ENCODE measurements at places on chromosomes 16 and 17. TPM values are rescaled to one million over a fixed set of nuclear protein-coding genes. Genes with fewer than 3 reads are reported as not detected.

DNA sequence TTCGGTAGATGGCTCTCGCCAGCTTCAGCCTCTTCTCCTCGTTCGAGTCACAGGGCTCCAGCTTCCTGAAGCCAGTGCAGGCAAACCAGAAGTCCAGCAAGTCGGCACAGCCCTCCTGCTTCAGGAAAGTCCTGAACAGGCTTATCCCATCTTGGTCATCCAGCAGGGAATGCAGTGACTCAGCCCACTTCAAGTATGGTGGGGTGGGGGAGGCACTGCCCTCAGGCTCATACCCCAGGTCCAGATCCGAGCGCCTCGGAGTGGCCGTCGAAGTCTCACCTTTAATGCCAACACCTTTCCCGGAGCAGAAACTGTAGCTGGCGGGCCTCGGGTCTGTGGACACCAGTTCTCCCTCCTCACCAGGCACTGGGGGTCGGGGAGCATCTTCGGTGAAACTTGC, 5.9 kb downstream of the AXIN1 start:
- no peak for DNase-seq

DNA sequence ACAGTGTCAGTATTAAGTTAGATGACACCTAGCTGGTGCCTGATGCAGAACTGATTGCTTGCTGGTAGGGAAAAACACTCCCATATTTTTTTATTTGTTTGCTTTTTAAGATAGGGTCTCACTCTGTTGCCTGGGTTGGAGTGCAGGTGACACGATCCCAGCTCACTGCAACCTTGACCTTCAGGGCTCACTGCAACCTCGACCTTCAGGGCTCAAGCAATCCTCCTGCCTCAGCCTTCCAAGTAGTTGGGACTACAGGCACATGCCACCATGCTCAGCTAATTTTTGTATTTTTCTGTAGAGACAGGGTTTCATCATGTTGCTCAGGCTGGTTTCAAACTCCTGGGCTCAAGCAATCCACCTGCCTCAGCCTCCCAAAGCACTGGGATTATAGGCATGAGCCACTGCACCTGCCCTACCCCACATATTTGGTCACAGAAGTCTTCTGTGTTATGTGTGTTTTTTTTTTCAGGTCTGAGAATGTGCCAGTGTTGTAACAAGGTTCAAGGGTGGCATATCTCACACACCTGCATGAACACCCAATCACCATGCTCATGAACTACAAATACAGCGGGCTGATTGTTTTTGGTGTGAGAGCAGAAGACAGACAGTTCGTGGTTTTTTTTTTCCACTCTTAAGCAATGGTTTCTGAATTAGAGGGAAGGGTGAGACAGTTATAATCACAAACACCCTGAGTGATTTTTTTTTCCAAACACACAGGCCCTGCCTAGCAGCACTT, 22.8 kb downstream of the SPAG9 start:
- DNase-seq, result no peak

- DNase-seq, result peak; percentile 95
Measured at GRCh38 chr17:39623356-39623950, 3.3 kb upstream of the PPP1R1B start.

DNA sequence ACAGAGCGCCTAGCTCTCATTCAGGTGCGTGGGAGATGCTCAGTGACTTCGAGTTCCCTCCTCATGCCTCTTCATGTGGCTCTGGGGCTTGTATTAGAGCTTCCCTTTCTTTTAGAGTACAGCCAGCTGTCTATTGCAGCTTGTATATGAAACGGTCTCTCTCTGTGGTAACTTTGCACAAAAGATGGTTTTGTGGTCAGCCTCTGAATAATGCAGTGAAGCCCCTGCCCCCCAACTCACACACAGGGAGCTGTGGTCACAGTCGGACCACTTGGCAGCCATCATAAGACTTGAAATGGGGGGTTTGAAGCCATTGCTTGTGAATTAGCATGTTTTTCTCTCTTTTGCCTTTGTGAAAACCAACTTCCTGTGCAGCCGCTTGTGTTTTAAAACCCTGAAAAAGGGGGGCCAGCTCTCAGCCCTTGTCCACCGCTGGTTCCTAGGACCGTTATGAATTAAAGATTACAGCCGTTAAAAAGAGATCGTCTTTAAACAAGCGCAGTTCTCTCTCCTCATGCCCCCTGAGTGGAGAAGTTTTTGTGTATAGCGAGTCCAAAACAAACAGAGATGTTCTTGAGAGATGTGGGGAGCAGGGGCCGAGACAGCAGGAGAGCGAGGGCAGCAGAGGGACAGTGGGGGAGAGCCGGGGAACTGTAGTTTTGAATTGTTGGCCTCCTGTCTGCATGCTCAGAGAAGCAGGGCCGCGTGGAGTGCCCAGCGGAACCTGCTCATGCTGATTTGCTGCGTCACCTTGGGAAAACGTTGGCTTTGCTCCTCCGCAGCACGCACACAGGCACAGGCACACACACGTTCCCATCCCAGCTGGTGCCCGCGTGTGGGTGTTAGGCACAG, 199.0 kb downstream of the MSI2 start:
- no peak for DNase-seq

DNA sequence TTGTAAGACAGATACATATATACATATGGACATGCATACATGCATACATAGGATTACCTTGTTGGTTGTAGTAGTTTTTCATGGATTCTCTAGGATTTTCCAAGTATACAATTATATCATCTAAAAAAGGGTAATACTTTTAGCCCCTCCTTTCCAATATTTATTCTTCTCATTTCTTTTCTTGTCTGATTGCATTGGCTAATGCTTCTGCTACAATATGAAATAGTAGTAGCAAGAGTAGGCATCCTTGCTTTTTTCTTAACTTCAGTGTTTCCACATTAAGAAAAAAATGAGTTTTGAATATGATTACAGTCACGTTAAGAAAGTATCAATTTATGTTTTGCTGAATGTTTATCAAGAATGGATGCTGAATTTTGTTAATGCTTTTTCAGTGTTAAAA, 58.0 kb downstream of the RBFOX3 start:
- no peak for DNase-seq

DNA sequence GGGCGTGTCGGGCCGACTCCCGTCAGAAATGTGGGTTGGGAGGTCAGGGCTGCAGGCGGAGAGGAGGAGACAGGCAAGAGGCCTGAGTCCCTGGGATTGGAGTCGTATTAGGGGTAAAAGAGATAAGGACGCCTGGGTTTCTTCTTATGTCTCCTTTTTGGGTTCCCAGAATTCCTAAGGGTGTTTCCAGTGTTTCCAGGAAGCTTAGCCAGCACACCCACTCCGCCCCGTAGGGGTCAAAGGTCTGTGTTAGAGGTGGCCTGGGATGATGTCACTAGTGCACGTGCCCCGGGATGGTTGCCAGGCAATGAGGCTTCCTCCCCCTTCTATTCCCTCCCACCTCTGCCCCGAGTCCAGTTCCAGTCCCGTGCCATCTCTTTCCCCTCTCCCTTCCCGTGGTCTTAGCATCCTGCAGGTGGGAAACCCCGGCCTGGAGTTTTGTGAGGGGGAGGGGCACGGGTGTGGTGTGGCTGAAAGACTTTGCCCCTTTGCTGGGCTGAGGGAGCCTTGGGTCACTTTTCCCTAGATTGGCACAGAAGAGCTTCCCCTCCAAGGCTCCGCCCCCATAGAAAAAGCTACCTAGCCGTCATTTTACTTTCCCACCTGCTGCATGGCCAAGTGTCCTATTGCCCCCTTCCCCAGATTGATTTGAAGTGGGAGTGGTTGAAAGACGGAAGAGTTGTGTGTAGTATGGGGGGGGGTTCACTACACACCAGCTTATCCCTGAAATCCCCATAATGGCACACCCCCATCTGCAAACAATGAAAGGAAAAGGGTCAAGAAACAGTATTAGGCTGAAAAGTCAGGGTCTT, 2.8 kb downstream of the KDM6B start:
- DNase-seq, result peak; percentile 94

DNA sequence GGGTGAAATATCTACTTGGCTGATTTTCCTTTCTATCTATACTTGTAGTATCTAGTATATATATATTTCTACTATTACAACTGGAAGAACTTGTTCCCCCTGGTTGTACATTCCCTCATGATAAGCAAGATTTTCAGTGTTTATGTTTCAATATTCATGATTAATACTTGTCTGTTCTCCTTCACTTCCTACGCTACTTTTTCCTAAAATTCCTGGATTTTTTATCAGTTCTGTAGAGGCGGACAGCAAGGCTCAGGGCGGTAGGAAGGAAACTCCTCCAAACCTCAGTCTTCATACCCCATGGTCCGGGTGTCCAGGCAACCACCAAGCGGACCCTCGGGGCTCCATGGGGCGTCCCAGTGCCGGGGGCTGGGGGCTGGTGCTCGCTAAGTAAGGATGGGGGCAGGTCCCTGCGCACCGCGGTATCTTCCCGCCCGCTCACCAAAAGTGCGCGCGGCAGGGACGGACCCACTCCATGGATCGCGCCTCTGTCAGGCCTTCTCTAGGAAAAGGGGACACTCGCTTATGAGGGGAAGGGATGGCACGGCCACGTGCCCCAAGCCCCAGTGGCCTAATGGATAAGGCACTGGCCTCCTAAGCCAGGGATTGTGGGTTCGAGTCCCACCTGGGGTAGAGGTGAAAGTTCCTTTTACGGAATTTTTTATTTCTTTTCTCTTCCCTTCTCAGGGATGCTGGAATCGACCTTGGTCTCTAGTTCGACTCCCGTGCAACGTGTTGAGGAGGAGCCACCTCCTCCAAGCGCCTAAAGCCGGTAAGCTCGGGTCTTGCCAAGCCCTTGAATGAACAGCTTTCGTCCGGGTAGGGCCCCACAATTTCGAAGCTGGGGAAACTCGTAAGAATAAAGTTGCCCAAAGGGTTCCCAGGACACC, 13.2 kb downstream of the ATP5PD start:
- peak; percentile 93 for DNase-seq

DNA sequence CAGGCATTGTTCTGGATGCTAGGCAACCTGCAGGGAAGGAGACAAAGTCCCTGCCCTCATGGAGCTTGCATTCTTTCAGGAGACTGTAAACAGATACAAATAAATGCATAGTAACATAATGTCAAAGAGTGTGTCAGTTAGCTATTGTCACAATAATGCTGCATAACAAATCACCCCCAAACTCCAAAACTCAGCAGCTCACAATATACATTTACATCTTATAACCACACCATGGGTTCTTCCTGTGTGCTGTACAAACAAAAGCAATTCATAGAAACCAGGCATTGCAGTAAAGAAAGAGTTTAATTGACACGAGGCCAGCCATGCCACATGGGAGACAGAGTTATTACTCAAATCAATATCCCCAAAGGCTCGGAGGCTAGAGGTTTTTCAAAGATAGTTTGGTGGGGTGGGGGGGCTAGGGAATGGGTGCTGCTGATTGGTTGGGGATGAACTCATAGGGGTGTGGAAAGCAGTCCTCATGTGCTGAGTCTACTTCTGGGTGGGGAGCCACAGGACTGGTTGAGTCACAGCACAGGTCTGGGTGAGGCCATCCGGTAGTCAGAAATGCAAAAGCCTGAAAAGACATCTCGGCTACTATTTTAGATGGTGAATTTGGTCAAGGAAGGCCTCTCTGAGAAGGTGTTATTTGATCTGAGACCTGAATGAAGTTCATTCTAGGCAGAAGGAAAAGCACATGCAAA, 79.0 kb downstream of the GPRC5B start:
- no peak for DNase-seq

DNA sequence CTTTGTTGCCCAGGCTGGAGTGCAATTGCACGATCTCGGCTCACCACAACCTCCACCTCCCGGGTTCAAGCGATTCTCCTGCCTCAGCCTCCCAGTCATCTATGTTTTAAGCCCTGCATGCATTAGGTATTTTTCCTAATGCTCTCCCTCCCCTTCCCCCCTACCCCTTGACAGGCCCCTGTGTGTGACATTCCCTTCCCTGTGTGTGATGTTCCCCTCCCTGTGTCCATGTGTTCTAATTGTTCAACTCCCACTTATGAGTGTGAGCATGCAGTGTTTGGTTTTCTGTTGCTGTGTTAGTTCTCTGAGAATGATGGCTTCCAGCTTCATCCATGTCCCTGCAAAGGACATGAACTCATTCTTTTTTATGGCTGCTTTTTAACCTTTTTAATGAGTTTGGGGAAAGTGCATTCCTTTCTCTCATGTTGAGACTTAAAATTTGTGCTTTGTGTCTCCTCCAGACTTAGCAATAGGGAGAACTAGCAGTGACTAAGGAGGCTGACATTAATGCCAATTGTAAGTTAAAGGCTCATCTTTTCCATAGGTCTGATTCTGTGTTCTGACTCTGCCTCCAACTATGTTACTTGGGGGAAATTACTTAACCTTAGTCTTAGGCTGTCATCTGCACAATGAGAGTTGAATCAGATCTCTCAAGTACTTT, 17.7 kb upstream of the PHAF1 start:
- no peak for DNase-seq

DNA sequence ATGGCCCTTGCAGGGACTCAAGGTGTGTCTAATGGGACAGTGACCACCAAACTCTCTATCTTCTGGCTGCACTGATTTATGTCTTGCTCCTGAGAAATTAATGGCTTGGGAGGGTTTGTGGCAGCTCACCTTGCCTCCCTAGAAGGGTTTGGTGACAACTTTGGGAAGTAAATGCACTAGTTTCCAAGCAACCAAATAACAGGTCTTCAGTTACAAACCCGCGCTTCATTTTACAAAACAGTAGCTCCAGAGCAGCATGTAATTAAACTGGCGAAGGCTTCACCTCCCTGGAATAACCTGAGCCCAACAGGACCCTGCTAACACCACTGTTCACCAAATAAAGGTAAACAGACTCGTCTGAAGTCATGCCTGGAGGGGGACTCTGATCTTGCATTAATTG, 318.3 kb downstream of the SLC39A11 start:
- DNase-seq, result no peak

GRCh38 chr17:20179041-20179440, 169.9 kb downstream of the SPECC1 start:
- DNase-seq, result no peak

ANKRD40CL gene
- total RNA-seq, result not detected

CAPN15 gene
- total RNA-seq, result 45.2 TPM

FOXF1 gene
- total RNA-seq, result 46.4 TPM

MT1G gene
- 23.7 TPM for total RNA-seq
